Glomerular endothelial cell (primary cell): ENCODE measurements at places on chromosomes 4 and X. TPM values are rescaled to one million over a fixed set of nuclear protein-coding genes. Genes with fewer than 3 reads are reported as not detected.

CDKL2 gene
- total RNA-seq, result 2.1 and 2.8 TPM in 2 replicates

SSX2 gene
- not detected in 2 replicates for total RNA-seq

DRP2 gene
- 0.93 and 1.3 TPM in 2 replicates for total RNA-seq

HDX gene
- total RNA-seq, result 6.8 and 9.6 TPM in 2 replicates

PNMA5 gene
- total RNA-seq, result not detected in 2 replicates

PNMA6A gene
- 2.1 and 2.5 TPM in 2 replicates for total RNA-seq

CLNK gene
- under 0.01 TPM in 1 of 2 replicates, not detected in the other for total RNA-seq
